ENCODE measurements at places on chromosomes 6 and 20.

GRCh38 chr6:111736005-111736608, 130.4 kb upstream of the TRAF3IP2 start:
- no peak for DNase-seq

DNA sequence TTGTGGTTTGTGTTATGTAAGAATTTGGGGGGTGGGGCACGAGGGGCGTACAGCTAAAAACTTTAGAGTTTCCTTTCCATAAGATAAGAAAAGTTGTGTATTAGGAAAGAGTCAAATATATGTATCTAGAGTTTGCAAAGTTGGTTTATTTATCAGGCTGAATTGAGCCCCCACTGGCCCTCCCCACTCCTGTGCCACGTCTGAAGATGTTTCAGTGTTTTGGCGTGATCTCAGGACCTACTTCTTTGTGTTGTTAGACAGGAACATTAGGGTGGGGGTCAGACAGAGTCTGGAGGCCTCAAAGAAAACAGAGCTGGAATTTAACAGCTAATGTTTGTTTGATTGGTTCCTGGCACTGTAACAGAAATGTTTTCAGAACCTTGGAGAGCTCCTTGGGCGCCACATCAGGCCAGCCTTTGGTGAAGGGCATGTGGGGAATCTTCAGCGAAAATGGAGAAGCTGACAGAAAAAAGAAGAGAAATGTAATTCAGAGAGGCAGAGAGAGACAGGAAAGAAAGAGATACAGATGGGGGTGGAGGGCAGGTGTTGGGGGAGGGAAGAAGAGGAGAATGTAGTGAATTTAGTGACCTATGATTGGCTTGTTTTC, 674 bp downstream of the NRSN1 start:
- peak; percentile 51 for DNase-seq

- DNase-seq = no peak
Observed at GRCh38 chr20:49889935-49890333, 25.4 kb downstream of the SPATA2 start.

DNA sequence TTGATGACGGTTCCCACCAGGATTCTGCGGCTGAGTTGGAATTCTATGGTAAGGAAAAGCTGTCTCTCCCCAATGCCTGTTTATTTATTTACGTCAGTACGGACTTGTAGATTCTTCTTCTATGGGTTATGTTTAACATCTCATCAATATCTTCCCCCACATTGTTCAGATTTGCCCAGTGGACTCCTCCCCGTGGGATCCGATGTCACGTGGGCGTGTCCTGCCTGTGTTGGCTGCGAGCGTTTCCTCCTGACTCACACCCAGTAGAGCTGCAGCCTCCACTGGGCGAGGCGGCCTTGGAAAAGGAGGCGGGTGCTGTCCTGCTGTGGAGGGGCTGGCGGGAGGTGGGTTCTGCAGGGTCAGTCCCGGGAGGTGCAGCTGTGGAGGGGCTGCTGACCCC, 46.8 kb upstream of the SLCO4A1 start:
- DNase-seq = no peak

DNA sequence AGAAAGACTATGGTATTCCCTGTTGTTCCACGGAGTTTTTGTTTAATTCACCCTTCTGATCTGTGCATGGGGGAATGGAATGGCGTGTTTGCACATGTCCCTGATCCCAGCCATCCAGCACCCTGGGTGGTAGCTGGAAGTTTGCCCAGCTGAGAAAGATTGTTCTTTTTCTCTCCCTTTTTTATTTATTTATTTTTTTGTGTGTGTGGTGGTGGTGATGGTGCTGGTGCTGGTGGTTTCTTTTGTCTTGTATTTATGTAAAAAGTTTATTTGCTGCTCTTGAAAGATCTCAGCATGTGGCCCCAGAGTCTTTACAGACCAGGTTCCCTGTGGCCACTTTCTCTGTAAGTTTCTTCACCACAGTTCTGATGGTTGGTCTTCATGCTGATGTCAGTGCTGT, 372.6 kb downstream of the UTRN start:
- no peak for DNase-seq

DNA sequence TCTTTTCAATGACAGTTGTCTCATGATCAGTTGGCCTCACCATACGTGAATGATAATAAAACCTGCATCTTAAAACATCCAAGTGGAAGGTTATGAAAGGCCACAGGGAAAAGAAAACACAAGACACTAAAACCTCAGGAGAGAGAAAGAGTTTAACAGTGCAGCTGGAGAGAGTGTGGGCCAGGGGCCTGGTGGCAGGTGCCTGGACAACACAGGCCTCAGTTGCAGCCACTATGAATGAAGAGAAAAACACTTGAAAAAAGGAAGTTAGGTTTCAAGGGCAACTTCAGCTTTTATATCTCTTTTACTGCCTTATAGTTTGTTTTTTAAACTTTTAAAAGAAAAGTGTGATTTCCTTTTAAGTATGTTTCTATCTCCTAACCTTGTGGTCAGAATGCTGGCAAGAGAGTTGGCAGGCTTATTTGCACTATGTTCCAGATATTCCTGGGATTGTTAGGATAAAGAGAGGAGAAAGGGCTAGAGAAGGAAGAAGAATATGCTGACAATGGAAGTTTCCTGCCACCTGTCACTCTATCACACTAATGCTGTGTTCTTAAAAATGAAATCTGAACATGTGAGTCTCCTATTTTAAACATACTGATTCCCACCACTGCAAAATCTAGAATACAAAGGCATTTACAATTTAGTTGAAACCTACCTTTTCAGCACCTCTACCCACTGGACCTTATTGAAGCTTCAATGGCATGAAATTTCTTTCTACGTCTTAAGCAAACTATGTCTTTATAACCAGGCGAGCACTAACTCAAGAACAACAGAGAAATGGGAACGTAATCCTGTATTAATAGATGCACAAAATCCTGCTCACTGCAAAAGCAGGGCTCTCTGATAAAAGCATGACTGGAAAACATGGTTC, 222.4 kb downstream of the CD83 start:
- no peak for DNase-seq

DNA sequence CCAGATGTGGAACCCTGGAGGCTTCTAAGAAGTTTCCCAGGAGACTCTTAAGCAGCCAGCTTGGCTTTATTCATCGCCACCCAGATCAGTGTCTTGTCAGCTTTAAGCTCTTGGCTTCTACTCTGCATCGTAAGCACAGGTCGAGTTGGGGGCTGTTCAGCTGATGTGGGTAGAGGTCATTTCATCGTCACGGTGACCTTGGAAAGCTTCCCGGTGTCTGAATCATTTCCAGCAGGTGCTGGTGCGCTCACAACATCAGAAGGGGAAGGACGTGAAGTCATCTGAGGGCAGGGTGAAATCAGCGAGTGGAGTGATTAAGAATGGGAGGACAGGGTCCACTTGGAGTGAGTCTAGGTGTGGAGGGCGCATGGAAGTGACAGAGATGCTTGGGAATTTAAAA, 112.6 kb downstream of the SASH1 start:
- no peak for DNase-seq

GRCh38 chr6:163813979-163814493, 399.5 kb downstream of the QKI start:
- no peak for DNase-seq

- DNase-seq = no peak
Observed at GRCh38 chr20:7207186-7207798, 439.8 kb downstream of the BMP2 start.

DNA sequence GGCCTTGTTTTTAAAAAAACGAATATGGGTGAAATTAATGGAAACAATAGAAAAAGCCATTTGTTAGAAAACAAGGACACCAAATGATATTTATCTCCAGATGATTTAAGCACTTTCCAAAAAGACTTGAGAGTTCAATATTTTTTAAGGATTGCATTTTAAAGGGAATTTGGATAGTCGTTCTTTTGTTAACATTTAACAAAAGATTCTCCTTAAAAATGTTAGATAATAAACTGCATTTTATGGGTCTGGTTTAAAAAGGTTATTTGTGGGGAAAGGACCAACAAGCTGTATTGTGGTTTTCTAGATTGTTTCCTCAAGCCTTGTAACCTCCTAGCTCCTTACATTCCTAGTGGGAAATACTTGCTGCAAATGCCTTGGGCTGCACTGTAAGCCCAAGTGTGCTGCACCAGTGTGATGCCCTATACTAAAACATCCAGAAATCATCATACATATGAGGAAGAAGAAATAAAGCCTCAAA, 1.5 kb upstream of the PHIP start:
- no peak for DNase-seq

DNA sequence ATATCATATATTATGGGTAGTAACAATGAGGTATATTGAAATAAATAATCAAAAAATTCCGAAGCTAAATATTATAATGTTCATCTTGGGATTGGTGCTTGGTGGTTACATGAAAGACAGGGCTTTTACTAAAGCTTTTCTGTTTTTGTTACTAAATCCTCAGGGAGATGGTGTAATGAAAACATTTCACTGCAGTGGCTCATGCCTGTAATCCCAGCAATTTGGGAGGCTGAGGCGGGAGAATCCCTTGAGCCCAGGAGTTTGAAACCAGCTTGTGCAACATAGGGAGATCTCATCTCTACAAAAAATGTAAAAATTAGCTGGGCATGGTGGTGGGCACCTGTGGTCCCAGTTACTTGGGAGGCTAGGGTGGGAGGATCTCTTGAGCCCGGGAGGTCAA, 42.9 kb downstream of the AFG1L start:
- DNase-seq = no peak

- no peak for DNase-seq
Observed at GRCh38 chr6:155314773-155315515, 660 bp upstream of the TFB1M start.

DNA sequence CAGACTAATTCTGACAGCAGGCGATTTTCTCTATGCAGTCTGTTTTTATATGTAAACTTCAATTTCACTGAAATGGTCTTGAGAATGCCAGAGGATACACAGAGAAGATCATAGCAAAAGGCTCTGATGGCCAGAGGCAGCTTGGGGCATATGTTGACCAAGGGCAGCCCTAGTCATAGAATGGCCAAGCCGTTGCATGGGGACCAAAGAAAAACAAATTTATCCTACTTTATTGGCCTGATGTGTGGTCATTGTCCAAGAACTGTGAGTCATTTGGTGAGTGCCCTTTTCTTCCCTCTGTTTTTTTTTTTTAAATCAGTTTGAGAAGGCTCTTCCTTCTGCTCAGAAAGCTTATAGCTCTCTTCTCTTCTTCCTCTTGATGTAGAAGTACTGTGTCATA, 5.8 kb downstream of the HDGFL1 start:
- no peak for DNase-seq
